ENCODE measurements at places on chromosomes 1 and 21.
A peak's percentile ranks its signal among the peaks of the same experiment; 100 is the strongest.

DNA sequence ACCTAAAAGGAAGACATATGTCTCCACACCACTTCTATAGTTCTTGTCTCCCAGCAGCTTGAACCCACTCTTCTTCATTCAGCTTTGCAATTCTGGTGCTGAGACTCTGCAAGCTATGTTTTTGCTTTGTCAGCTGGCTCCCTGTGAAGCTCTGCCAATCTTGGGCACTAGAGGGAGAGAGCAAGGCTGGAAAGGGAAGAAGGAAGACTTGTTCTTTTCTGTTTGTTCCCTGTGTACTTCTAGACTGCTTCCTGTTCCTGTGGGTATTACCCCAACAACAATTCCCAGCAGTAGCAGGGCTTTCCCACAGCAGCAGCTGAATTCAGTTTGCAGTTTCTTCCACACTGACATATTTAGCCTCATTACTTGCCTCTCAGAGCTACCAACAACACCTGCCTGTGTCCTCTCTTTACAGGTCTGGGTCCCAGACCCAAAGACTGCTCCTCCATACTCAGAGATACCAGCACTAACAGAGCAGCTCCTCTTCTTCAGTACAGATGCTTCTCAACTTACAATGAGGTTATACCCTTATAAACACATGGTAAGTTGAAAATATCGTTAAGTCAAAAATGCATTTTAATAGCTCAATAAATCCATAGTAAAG lies 275.2 kb upstream of the NEGR1 start:
- DNase-seq: no peak

DNA sequence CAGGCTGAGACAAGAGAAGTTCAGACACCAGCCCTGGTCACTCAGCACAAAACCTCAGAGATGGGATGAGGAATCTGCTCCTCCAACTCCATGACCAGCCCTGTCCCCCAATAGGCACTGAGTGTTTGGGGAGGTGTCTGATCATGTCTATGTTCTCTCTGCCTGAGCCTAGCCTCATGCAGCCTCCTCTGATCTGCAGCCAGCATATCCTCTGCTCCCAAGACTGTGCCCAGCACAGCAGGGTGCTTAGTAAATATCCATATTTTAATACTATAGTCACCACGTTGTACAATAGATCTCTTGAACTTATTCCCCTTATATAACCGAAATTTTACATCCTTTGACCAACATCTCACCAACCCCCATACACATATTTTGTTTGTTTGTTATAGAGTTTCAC lies 202.9 kb downstream of the MATN1 start:
- no peak for DNase-seq

GRCh38 chr1:151130987-151131586 lies 15.3 kb downstream of the SEMA6C start:
- peak; percentile 93 for DNase-seq

GRCh38 chr1:14707531-14708445 lies 109.3 kb downstream of the KAZN start:
- no peak for DNase-seq

DNA sequence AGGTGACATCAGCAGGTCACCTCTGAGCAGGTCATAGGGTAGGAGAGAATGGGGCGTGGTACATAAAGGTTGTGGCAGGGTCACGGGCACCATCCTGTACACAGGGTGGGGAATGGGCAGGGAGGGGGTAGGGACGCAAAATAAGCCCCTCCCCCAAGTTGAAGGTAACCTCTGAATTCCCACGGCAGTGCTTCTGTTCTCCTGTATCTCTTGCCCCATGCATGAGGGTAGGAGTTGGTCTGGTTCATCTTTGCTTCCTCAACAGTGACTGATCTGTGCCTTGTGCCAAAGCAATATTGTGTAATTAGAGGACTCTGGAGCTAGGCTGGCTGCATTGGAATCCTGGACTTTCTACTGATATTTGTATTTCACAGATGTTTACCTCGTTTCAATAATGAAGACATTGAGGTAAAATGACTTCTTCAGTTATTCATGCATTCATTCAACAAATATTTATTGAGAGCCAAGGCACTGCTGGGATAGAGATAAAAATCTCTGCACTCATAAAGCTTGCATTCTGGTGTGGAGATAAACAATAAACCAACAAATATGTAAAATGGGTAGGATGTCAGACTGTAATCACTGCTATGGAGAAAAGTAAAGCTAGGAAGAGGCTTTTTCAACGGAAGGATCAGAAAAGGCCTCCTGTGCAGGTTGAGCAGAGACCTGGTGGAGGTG lies 18.4 kb upstream of the GFI1 start:
- DNase-seq: no peak

- no peak for DNase-seq
These were observed 361.7 kb downstream of the PDE4B start for GRCh38 chr1:66154394-66154793.

- DNase-seq: peak; percentile 41
These were observed 59.5 kb upstream of the LAMC2 start for GRCh38 chr1:183126528-183126927.

GRCh38 chr1:198408716-198409115 lies 131.8 kb downstream of the ATP6V1G3 start:
- no peak for DNase-seq

- DNase-seq: no peak
These were observed 6.5 kb downstream of the CD34 start for GRCh38 chr1:207904391-207904790.

GRCh38 chr1:92108631-92109030 lies 28.5 kb downstream of the BTBD8 start:
- DNase-seq: no peak
